ENCODE measurements at places on chromosomes 11 and 22.

DNA sequence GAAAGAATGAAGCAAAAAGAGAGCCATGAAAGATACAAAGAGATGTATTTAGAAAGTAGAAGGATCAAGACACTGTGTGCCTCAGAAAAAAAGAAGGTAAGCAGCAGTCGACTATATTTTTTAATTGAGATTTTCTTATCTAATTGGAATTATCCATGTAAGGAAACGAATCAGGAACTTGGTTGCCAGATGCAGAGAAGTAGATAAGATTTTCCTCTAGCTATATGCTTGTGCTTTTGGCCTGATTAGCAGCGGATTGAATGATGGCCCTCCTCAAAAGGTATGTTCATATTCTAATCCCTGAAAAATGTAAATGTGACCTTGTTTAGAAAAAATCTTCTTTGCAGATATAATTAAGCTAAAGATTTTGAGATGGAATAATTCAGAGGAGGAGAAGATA lies 43.9 kb upstream of the CARD18 start:
- no peak for DNase-seq

- DNase-seq = no peak
These were observed 879.0 kb downstream of the BRD1 start for GRCh38 chr22:48948575-48949170.

GRCh38 chr11:32065865-32066629 lies 24.8 kb upstream of the RCN1 start:
- no peak for DNase-seq

- DNase-seq = no peak
These were observed 17.4 kb downstream of the ARVCF start for GRCh38 chr22:19998991-19999820.

DNA sequence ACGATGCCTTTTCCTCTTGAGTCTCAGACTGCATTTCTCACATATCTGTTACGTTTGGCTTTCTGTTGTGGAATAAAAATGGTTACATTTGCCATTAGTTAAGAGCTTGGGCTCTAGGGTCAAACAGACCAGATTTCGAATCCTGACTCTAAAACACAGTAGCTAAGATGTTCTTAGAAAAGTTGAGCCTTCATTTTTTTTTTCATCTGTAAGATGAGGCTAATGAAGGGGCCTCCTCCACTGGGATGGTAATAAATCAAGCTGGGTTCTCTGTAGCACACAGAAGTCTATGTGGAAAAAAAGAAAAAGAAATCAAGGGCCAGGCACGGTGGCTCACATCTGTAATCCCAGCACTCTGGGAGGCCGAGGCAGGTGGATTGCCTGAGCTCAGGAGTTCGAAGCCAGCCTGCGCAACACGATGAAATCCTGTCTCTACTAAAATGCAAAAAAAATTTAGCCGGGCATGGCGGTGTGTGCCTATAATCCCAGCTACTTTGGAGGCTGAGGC lies 49.9 kb upstream of the CAPRIN1 start:
- no peak for DNase-seq

DNA sequence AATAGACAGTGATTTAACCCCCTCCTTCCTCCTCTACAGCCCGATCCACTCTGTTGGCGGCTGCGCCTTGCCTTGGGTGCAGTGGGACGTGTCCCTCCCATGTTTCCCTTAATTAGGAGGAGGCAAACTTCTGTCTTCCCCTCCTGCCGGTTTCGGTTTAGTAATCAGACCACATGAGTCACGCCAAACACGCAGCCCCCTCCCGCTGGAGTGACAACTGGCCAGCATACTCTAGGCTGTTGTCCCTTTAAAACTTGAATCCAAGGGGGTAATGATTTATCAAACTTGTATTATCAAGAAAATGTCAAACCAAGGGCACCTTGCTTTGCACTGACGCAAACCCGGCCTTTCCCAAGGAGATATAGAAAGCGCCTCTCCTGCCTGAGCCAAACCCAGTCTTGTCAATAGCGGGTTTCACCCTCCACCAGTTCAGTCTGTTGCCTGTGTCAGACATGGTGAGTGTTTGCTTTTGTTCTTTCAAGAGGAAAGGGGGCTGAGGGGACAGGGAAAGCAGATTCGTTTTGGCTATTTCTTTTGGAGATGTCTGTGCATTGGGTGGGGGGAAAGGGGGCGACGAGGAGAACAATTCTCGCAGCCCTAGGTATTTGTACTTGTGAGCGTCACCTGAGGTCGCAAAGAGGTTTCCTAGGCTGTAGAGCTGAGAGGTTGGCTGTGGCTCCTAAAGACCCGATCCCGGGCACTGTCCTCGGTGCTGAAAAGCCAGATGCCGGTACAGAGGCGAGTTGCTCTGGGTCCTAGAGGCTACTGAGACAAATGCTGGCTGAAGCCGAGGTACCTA lies at the start of gene SLC6A5:
TSS of gene SLC6A5 (plus strand) at position 388 of the 799 bp plus-strand sequence. CDS start at position 453, 65 bp downstream.
- no peak for DNase-seq

DNA sequence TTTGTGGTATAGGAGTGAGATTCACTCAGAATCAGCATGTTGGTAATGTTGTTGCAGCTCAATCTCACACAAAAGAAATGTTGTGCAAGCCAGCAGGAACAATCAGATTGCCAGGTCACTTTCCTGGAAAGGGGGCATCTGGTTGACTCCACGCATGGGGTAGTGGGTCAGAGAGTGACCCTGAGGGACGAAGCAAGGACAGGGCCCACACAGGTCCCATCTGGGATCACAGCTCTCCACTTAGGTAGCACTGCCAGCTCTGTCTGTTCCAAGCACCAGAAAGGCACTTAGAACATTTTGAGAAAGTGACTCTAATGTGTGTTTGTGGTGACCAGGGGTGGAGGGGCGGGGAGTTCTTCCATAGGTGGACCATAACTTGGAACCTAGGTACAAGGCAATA lies 109.5 kb downstream of the RASSF10 start:
- no peak for DNase-seq

GRCh38 chr11:131633921-131634715 lies 263.7 kb downstream of the NTM start:
- DNase-seq = no peak

GRCh38 chr11:86741484-86741835 lies 58.9 kb upstream of the PRSS23 start:
- no peak for DNase-seq

GRCh38 chr11:60855726-60856633 lies at the start of gene PTGDR2:
Gene PTGDR2 (minus strand): TSS chr11:60855950. CDS start chr11:60853722, 2,228 bp downstream.
- DNase-seq = no peak

- no peak for DNase-seq
These were observed 43.6 kb downstream of the ARFGAP3 start for GRCh38 chr22:42813501-42813900.

Data from activated CD8-positive, alpha-beta memory T cell treated with anti-CD3 and anti-CD28 coated beads for 1 hour (primary cell).